Activated CD4-positive, CD25-positive, alpha-beta regulatory T cell treated with anti-CD3 and anti-CD28 coated beads, Interleukin-2, amount 50 U/mL, for 24 hours (primary cell): ENCODE measurements at places on chromosomes 7 and 10.

DNA sequence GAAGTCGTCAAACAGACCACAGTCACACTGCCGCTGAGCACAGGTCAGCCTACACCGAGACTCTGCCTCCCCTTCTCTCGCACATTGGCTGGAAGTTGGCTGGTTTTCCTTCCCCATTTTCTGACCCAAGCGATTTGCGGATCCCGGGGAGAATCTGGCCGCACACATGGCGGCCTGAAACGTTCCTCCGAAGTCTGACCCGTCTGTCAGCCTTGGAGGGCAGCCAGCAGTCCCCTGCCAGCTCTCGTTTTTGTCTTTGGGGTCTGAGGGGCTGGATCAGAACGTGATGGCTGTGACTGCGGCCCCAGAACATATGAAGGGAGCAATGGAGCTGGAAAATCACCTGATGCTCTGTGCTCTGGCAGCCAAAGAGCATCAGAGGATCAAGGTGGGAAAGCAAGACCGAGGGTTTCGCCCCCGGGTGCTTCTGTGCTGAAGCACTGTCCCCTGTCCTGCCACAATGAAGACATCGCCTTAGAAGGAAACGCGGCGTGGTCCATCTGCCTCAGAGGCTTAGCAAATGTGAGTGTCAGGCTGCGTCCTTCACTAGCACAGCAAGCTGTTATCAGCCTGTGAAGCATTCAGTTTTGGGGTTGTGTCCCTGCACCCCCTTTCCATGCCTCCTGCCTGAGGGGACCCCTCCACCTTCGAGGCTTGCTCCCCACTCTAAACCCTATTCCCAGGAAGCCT, 119.3 kb upstream of the SHH start:
- ATAC-seq, result no peak

DNA sequence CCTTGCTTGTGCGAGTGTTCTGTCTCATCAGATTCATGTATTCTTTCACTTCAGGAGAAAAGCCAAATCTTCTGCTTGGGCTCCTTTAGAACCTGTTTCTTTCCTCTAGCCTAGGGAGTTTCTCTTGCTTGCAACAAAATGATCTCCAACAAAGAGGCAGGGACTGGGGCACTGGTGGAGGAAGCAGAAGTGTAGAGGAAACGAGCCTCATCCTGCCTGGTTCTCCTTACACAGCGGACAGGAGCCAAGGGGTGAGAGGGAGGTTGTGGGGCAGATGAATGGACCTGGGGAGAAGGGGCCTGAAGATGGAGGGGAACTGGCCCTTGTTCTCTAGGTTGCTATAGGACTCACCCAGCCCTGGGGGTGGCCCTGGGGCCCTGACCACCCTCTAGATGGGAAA, 141.1 kb downstream of the PKD1L1 start:
- ATAC-seq, result no peak

DNA sequence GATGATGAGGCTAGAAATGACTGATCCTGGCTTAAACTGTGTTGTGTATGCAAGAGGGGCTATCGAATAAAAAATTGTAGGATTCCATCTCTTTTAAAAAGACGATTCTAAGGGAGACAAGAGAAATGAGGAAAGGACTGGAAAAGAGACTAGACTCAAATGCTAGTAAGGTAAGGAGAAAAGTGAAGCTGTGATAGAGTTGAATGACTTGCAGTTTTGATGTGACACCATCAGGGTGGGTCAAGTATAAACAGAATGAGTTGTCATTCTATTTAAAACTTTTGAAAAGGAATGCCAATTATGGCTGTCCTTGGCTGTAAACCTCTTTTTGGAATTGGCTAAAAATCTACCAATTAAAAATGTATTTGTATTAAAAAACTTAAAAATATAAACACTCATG, 184.5 kb upstream of the PHF14 start:
- no peak for ATAC-seq

DNA sequence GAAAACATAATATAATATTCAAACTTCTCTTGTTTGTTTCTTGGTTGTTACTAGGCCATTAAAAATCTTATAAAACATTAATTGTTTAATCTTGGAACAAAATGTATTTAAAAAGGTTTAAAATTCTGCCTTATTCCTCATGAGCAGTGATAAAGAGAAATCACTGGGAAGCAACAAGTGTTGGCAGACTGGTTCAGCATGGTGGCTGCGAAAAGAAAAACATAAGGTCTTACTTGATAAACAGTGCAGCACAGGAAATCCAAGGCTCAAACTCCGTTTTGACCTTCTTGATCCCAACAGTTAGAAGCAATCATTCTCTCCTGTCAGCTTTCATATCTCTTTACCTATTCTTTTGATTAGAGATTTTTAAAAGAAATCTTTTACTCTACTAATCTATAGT, 530.8 kb downstream of the CNTNAP2 start:
- ATAC-seq, result no peak

- no peak for ATAC-seq
Measured at GRCh38 chr7:21131897-21132296, 296.0 kb upstream of the SP4 start.

DNA sequence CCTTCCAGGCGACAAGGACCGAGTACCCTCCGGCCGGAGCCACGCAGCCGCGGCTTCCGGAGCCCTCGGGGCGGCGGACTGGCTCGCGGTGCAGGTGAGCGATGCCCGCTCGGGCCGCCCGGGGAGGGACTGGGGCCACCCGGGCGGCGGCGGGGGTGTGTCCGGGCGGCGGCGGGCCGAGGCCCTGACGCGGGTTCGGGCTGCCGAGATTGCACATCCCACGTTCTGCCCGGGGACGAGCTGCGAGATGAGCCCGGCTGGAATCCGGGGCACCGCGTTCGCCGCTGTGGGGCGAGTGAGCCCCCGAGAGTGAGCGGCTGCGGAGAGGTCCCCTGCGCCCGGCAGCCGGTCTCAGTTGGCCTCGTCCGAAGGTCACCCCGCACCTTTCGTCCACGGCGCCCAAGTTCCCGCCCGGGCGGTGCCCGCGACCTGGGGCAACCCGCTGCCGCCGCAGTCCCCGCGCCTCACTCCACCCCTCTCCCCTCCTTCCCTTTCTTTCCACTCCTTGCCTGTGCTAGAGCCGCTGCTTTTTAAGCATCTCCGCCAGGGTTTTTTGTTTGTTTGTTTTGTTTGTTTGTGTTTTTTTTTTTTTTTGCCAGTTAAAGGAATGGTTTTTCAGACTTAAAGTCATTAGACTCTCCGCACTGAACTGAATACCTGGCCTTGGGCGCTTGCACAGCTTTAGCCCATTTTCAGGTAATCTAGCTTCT, 515 bp downstream of the RALA start:
- ATAC-seq, result peak; percentile 53

DNA sequence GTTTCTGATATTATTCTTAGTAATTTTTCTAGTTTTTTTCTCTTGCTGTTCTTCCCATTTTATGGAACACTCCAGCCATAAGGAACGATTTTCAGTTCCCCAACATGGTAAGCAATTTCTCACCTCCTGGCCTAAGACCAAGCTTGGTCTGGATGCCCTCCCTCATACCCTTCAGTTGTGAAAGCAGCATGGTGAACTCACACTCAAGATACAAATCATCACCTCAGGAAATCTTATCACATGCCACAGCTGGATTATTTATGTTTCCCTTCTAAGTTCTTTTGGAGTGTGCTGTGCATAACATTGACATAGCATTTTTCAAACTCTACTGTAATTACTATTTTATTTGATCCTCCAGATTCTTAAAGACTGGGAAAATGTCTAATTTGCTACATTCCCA, 216.6 kb downstream of the AGMO start:
- no peak for ATAC-seq

DNA sequence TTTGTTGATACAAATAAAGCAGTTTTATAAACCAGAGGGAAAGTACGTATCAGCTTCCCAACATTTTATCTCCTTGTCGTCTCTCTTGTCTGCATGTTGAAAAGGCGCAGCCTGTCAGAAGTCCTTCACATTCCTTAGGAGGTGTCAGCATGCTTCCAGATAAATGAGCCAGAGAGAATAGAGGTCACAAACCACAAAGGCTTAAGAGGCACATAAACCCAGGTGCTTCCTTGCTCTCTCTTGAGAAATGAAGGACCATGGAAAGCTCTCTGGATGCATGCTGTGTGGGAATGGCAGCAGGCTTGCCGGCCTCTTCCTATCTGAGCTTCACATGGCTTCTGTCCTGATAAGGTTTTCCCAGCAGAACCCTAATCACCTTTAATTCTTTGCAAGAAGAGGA, 448.5 kb downstream of the XPNPEP1 start:
- ATAC-seq, result no peak

DNA sequence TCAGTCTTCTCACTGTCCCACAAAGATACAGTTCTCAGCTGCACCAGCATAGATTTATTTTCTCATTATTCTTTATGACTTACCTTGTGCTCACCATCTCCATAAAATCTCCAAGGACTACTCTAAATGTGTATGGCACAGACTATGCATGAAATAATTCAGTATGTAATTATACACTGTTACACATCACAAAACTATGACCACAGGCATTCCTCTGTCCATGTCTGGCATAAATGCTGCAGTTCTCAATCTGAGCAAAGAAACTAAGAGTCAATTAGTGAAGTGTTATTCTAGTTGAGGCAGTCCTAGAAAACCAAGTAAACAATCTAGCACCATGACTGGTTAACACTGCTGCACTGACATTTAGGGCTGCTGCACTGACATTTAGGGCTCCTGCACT, 2.7 kb downstream of the CYCS start:
- no peak for ATAC-seq

GRCh38 chr10:30432622-30433305, 1.2 kb upstream of the MAP3K8 start:
- ATAC-seq, result peak; percentile 0

GRCh38 chr7:44325201-44325671, at the start of gene CAMK2B:
CAMK2B (minus strand) TSS chr7:44325594; CDS start chr7:44325421, 173 bp downstream.
- no peak for ATAC-seq

DNA sequence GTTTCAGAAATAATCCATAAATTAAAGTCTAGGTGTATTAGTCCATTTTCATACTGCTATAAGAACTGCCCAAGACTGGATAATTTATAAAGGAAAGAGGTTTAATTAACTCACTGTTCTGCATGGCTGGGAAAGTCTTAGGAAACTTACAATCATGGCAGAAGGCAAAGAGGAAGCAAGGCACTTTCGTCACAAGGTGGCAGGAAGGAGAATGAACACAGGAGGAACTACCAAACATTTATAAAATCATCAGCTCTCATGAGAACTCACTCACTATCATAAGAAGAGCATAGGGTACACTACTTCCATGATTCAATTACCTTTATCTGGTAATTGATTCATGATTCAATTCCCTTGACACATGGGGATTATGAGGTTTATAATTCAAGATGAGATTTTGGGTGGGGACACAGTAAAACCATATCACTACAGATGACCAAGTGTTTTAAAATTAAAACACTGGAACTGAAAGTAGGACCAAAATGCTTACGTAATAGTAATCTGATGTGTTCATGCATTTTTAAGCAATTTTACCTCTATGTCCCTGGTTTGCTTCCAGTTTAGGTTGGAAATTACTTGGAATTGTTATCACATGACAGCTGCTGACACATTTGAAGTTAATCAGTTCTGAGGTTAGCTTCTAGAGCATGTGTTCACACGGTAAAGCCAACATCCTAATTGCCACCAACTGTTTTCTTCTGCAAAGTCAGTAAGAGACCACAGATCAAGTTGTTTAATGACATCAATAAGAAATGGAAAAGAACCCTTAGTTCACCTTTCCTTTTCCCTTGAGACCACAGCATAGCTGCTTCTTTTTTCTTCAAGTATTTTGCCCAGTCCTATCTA, 48.4 kb upstream of the SEMA3C start:
- no peak for ATAC-seq

DNA sequence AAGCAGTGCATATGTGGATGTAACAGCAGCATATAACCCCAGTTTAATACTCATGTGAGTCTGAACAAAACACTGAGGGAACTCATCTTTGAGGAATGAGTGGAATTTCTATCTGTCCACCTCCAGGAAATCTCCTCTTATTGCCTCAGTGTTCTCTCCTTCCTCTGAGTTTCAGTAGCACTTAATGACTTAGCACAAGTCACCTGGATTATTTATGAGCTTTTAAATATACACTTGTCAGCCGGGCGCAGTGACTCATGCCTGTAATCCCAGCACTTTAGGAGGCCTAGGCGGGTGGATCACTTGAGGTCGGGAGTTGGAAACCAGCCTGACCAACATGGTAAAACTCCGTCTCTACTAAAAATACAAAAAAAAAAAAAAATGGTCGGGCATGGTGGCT, 4.3 kb downstream of the LRRC20 start:
- no peak for ATAC-seq

DNA sequence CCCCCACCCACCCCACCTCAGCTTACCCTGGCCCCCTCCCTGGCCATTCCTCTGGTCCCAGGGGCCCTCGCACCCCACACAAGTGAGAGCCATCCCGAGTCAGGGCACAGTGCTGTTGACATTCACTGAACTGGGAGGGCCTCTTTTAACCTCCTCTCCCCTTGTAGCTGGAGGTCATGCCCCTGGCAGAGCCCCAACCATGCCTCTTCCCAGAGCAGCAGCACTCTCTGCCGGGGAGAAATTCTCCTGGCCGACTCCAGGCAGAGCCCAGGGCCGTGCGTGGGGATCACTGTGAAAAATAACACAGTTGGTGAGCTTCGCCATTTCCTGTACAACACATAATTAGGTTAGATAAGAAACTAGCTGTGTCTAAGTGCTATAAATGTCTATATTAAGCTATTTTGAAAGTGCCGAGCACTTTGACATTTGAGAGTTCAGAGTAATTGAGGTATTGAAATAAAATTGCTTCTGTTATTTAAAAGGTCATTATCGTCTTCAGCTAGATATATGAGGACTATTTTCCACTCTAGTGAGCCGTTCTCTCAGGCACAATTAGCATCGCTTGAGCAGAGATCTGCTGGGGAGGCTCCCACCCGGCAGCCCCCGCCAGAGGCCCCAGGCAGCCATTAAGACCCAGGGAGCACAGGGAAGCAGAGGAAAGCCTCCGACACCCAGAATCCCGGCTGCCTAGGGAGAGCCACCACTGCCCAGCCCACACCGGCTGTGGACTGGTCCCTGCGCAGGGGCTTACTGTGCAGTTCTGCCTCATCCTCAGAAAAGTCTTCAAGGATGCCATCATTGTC, 62.4 kb upstream of the LRRC18 start:
- no peak for ATAC-seq

DNA sequence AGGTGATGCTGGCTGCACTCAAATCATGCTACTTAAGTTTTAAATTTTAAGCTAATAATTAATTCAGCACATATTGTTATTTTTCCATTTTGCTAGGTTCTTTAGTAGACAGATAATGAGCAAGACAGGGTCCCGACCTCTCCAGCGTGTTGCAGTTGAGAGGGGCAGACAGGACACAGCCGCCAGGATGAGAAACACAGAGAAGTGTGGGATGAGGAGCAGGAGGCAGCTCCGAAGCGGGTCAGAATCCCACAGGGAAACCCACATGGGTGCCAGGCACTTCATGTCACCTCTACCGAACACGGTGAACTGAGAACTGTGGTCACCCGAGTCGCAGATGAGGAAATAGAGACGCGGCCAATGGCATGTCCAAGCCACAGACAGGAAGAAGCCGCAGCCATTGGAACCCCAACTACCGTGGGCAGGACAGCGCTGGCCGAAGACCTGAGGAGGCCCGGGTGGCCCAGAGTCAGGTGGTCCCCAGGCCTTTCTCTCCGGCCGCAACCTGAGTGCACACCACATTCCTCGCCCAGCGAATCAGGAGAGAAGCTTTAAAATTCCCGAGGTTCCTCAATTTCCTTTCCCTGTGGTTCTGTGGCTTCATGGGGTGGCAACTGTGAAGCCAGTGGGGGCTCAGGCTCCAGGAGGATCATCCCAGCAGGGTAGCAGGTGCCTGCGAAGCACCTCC, 213.0 kb downstream of the DNAJB6 start:
- ATAC-seq, result no peak
